ENCODE measurements at places on chromosomes 1 and 21.

- DNase-seq: no peak
Observed at GRCh38 chr1:15559189-15559810, 25.6 kb downstream of the AGMAT start.

- peak; percentile 15 for DNase-seq
Observed at GRCh38 chr1:183417772-183418491, at the start of gene NMNAT2. TSS of gene NMNAT2 (minus strand) at chr1:183418380. CDS start at chr1:183418267, 113 bp downstream.

- DNase-seq: no peak
Observed at GRCh38 chr21:33732038-33732437, 89.7 kb downstream of the ITSN1 start.

DNA sequence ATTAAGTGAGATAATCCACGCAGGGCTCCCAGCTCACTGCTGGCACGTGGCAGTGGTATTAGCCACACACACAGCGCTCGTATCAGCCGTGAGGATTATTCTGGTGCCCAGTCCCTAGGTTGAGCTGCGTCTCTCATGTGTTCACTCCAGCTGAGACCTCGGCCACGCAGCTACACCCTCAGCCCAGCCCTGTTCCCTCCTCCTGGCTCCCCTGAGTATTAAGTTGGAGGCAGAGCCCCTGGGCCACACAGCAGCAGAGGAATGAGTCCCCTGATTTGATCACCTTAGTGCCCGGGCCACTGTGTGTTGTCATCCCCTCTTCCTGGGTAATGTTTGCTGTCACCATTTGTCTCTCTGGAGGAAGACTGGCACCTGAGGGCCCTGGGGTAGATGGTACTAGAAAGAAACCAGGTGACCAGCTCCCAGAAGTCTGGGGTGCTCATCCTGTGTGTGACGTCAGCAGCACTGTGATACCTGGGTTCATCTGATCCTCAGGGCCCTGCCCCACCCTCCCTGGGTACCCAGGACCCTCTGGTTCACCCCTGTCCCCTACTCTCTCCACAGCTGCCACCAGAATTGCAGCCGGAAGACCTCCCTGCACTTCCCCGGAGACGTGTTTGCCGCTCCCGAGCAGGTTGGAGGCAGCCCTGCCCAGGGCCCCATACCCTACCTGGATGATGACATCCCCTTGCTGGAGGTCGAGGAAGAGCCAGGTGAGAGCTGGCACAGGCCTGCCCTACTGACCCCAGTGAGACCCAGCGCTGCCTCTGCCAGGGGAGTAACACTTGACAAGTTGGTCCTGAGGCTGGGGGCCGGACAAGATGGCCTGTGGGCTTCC, 40.1 kb downstream of the DISP3 start:
- DNase-seq: no peak

- DNase-seq: no peak
Observed at GRCh38 chr1:31795801-31796621, 19.8 kb downstream of the SPOCD1 start.

GRCh38 chr21:37208056-37208721, 58.9 kb downstream of the VPS26C start:
- DNase-seq: peak; percentile 69

GRCh38 chr1:174051956-174052355, 29.8 kb upstream of the RC3H1 start:
- DNase-seq: peak; percentile 42

GRCh38 chr1:224609333-224609732, 6.8 kb upstream of the CNIH3 start:
- DNase-seq: no peak

GRCh38 chr1:203563291-203563690, 63.3 kb upstream of the ATP2B4 start:
- no peak for DNase-seq
